BJ (cell line): ENCODE measurements at places on chromosomes 2 and 18. TPM values are rescaled to one million over a fixed set of nuclear protein-coding genes. Genes with fewer than 3 reads are reported as not detected.
A peak's percentile ranks its signal among the peaks of the same experiment; 100 is the strongest.

- peak; percentile 91 for DNase-seq
These were observed 159.7 kb downstream of the DOCK10 start for GRCh38 chr2:224882291-224883171.

DNA sequence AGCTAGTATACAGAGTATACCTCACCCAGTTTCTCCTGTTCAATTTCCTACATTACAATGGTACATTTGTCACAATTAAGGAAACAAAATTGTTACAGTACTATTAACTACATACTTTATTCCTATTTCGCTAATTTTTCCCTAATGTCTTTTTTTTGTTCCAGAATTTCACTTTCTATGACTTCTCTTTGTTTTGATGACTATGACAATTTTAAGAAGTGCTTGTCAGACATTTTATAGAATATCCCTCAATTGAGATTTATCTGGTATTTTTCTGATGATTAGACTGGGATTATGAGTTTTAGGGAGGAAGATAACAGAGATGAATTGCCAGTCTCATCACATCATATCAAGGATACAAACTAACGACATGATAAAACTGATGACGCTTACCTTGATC, 211.8 kb upstream of the STON1 start:
- DNase-seq = no peak

GRCh38 chr2:2853346-2853745, 522.3 kb upstream of the MYT1L start:
- no peak for DNase-seq

- DNase-seq = peak; percentile 87
These were observed 1.2 kb downstream of the GYPC start for GRCh38 chr2:126657148-126657635.

GRCh38 chr2:20448246-20448976, 1.5 kb downstream of the RHOB start:
- no peak for DNase-seq

GRCh38 chr2:30655211-30655610, 152.0 kb downstream of the CAPN13 start:
- DNase-seq = no peak

DNA sequence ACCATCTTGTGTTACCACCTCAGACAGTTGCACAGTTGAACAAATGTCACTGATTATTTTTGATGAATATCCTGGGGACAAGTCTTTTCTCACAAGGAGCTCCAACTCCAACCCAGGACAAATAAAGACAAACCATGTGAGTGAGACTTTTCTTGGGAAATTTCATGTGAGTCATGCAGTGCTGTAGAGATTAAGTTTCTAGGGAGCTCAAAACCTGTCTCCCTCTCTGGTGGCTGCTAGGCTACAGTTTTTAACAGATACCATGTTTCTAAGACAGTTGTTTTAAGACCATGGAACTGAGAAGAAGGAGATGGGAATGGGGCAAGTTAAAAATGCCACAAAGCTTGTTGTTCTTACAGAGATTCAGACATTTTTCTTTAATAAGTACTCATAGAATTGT, 255.5 kb downstream of the RIT2 start:
- DNase-seq = no peak

- DNase-seq = no peak
These were observed 4.1 kb upstream of the VRK2 start for GRCh38 chr2:58042486-58042970.

- DNase-seq = no peak
These were observed 22.5 kb upstream of the CERS6 start for GRCh38 chr2:168433527-168433926.

GRCh38 chr2:109318150-109318948, 189.3 kb downstream of the SH3RF3 start:
- peak; percentile 89 for DNase-seq

DNA sequence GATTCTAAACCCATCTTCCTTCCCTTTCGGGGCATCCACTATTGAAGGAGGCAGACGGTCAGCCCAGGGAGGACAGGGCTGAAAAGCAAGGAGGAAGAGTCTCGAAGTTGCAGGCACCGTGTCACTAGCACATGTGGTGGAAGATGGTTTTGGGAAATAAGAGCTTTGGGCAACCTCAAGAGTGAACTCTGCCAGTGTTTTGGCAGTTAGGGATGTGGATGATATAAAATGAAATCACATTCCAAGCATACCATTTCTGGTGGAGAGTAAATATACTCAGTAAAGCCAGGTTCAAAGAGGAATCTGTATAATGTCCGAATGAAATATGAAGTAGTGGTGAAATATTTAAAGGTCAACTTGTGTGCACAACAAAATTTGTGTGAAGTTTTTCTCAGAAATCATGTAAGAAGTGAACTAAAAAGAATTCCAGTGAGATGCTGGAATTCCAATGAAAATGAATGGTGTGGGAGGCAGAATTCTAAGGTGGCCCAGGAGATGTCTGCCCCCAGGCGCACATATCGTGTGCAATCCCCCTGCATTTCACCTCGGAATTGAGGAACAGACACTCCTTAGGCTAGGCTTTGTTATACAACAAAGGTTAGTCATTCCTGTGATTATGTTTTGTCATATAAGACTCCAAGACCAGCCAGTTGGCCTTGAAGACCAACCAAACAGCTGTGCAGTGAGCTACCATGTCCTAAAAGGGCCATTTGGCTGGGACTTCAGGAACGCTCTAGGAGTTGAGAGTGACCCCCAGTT, 147.1 kb downstream of the SH3BP4 start:
- DNase-seq = peak; percentile 50

DNA sequence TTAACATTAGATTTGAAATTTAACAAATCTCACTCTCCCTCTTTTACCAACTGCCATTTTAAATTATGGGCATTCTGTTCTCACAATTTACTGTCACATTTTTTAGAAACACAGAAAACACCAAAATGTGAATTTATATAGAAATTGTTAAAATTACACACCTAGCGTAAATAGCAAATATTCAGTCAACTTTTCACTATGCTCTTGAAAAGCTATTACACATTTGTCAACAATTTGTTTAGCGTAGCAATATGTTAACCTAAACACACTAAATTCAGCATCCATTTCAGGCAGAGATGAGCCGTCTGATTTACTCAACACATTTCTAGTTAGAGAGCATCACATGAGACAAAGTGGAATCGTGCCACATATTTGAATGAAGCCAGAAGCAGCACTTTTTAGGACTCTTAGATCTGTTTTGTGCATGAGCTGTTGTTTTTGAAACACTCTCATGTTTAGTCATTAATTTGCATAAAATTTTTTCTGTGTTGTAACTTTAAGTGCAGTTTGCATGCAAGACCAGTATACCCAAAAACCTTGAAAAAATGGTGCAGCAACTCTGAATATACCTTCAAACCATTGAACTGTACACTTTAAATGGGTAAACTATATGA, 8.2 kb downstream of the TTC32 start:
- DNase-seq = no peak

DNA sequence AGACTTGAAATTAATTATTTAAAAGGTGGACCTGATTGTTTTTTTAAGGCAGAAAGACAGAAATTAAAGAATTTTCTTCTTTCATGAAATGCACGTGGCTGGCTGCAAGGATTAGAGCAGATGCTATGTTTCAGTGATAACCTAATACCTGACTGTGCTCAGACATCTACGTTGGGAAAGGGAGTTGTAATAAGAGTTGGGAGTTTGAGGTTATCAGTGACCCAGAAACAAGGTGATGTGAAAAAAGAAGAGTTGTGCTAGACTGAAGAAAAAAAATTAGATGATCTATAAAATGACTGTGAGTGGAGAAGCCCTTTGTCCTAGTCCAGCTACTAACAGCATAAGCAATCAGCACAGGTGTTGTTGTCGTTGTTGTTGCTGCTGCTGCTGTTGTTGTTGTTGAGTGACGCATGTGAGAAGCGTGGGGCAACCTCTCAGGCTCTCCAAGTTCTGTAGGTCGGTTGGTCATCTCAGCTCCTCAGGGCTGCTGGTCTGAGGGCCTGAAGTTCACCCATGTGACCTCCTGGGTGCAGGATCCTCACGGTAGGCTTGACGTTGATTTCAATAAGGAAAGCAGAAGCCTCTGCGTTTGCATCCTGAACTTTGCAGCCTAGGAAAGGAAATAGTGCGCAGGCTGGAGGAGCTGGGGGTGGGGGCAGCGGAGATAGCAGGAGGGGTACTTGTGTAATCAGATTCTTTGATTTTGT, 7.6 kb downstream of the POU3F3 start:
- DNase-seq = no peak

The SERPINB11 gene
- polyA plus RNA-seq = not detected in 2 replicates

The KCNF1 gene
- not detected in 2 replicates for polyA plus RNA-seq

The GALNT14 gene
- polyA plus RNA-seq = 1.9 and 3.5 TPM in 2 replicates

The TUBB8B gene
- polyA plus RNA-seq = 0.10 TPM in 1 of 2 replicates, not detected in the other

The IL1RN gene
- polyA plus RNA-seq = not detected in 2 replicates

The ASXL3 gene
- not detected in 2 replicates for polyA plus RNA-seq

The SULT1C4 gene
- polyA plus RNA-seq = 0.05 TPM in 1 of 2 replicates, not detected in the other

The RRM2 gene
- polyA plus RNA-seq = 23.5 and 31.8 TPM in 2 replicates

The GKN2 gene
- not detected in 2 replicates for polyA plus RNA-seq

The SERPINB10 gene
- polyA plus RNA-seq = 0.38 and 0.85 TPM in 2 replicates

The USP40 gene
- polyA plus RNA-seq = 29.1 and 48.9 TPM in 2 replicates
